ENCODE measurements at places on chromosomes 5 and 9.

DNA sequence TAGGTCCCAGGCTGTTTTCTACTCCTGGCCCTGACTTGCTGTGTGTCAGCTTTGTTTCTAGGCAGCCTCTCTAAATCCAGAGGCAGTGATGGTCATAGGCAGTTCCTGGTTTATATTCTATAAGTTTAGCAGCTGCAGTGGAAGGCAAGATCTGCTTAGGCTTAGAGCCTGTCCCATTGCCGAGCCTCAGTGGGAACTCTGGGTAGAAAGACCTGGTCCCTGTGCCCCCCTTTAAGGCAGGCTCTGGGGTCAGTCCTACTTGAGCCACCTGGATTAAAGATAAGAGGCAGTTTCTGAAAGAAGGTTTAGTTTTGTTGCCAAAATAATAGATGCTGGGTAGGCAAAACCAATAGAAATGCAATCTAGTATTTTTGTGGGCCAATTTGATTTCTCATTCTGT, 13.6 kb downstream of the MCCC2 start:
- no peak for DNase-seq

DNA sequence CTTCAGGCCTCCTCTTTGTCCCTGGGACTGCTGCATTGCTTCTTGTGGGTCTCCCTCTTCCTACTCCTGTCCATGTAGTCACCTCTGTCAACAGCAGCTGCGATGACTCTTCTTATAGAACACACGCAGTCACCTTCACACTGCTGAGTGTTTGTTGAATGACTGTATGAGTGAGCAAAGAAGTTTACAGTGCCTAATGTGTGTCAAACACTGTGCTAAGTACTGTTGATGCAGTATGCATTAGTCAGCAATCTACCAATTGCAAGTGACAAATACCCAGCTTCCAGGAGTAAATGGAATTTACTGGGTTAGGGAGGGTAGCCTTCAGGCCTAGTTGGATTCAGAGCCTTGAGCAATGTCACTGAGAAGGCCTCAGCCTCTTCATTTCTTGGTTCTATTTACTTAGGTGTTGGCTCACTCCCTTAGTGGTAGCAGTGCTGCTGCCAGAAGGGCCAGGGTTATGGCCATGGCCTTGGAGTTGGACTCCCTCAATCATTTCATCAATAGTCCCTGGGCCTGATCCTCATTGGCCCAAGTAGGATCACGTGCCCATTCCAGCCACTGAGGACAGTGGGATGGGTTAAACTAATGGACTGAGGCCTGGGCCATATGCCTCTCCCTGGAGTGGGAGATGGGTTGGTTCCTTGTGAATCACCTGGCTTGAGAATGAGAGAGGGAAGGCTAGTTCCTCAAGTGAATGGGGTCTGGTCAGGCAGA, 93.5 kb downstream of the RGS3 start:
- DNase-seq = peak; percentile 64

DNA sequence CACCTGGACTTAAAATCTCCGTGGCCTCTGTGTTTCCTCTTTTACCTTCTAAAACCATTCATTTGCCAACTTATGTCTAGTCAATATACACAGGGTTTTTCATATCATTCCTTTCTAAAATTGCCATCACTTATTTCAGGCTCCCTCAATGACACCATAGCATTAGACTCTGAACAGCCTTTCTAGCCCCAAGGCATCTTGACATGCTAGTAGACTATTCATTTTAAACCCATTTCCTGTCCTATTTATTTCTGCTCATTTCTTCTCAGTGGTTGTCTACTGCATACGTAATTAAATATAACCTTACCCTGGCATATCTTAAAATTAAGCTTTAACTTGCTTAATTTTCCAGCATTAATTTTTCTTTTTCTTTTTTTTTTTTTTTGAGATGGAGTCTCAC, 83.2 kb downstream of the PHAX start:
- no peak for DNase-seq

- DNase-seq = no peak
Observed at GRCh38 chr5:110096419-110096818, 406.7 kb downstream of the MAN2A1 start.

- DNase-seq = peak; percentile 57
Observed at GRCh38 chr5:172123269-172123692, 64.7 kb downstream of the STK10 start.

DNA sequence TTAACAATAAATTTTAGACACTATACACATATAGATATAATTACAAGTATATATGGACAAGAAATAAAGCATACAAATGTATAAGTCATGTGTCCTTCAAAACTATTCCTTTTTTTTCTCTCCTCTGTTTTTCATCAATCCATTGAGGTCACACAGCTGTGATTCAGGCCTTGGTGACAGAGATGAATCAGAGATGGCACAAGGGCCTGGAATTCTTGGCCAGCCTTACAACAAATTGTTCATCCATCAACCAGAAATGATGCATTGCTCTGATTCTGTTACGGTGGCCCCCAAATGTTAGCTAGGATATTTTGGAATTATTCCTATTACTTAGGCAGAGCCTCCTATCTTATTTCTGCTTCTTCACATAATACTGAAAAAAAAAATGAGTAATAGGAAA, 108.7 kb upstream of the MPDZ start:
- peak; percentile 23 for DNase-seq

- no peak for DNase-seq
Observed at GRCh38 chr9:84314306-84314705, 26.3 kb downstream of the SLC28A3 start.

DNA sequence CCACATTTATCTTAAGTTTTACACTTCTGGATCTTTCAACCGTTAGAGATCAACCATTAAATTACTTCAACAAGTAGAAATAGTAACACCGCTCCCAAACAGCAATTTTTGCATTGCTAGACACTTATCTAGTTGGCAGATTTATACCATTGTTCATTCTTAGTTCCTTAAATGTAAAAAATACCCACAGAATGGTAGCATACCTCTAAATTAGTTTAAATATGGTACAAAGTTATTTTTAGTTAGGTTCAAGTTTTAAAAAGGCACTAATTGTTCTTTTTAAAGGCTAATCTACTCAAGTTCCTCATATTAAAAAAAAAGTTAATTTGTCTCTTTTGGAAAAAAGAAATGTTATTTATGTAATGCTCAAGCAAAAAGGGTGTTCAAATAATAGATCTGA, 8.1 kb downstream of the PFDN1 start:
- no peak for DNase-seq

DNA sequence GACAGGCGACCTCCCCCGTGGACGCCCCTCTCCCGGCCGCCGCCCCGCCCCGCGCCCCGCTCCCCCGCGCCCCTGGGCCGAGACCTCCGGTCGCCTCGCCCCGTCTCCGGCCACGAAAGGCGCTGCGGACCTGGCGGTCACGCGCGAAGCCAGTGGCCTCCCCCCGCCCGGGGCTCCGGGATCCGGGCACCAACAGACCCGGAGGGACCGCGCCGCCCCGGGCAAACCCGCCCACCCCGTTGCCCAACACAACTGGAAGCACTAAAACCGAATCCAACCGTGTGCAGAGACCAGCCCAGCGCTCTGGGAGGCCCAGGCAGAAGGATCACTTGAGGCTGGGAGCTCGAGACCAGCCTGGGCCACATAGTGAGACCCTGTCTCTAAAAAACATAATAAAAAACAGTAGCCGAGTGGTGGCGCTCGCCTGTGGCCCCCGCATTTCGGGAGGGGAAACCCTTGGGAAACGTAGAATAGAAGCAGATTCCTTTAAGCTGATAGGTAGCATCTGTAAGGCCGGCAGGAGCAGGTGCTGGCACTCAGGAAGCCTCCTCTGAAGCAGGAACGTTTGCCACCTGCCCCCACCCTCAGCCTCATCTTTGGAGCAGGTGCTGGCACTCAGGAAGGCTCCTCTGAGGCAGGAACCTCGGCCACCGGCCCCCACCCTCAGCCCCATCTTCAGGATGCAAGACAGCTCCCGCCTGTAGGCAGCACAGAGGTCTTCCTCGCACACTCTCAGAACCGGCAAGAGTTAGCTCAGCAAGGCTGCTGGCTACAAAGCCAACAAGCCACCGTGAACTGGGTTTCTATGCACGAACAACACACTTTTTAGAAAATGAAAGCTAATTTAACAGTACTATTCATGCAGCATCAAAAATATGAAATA, 4.6 kb upstream of the SLC9A3 start:
- no peak for DNase-seq

- no peak for DNase-seq
Observed at GRCh38 chr9:129888293-129889121, 53.2 kb downstream of the USP20 start.

- no peak for DNase-seq
Observed at GRCh38 chr5:56845277-56845676, 29.9 kb downstream of the MAP3K1 start.

GRCh38 chr5:61622156-61622555, 290.1 kb downstream of the ZSWIM6 start:
- DNase-seq = no peak

- no peak for DNase-seq
Observed at GRCh38 chr5:36482812-36483211, 123.6 kb upstream of the SLC1A3 start.

DNA sequence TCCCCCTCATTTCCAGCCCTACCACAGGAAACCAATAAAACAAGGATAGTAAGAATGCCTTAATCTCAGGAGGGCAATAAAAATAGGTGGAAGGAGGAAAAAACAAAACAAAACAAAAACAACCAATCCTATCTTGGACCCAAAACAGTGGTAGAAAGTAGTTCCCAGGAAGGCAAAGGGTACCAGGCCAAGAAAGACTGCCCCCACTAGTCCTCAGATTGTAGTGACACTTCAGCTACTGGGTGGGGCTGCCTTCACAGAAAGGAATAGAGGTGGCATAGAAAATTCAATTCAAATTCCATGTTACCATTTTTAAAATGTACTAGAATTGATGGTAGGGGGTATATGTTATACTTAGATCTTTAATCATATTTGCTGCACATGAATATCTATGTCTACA, 59.3 kb downstream of the DPYSL3 start:
- DNase-seq = no peak

DNA sequence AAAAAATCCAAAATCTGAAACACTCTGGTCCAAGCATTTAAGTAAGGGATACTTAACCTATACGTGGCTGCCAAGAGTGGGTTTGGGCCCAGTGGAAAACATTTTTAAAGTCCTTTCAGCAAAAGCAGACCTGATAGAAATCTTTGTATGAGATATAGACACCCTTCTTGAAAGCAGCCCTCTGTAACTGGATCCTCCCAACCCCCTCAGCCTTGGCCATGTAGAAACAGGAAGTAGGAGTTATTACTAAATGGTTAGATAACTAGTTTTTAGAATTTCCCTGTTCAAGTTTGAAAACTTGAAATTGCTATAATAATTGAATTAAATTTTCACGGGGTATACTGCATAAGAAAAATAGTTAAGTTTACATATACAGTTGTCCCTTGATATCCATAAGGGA, 111.3 kb upstream of the PCA3 start:
- no peak for DNase-seq

GRCh38 chr5:66356011-66356565, 212.0 kb downstream of the SREK1 start:
- DNase-seq = no peak

DNA sequence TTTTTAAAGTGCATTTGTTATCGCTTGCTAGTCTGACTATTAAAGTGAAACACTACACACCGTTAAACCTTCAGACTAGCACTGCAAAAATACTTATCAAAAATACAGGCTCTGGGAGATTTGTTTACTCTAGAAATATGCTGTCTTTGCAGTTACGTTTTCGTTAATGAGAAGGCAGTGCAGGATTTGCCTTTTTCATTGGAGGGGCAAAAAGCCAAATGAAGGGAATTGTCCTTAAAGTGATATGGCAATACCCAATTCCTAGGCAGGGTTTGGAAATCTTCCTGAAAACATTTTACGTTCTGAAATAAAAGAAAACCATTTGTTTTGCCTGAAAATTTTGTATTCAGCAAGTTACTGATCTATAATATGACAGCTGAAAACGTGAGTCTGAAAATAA, 1800.2 kb downstream of the MAT2B start:
- no peak for DNase-seq

- no peak for DNase-seq
Observed at GRCh38 chr9:76725011-76725546, 39.2 kb upstream of the PCA3 start.

DNA sequence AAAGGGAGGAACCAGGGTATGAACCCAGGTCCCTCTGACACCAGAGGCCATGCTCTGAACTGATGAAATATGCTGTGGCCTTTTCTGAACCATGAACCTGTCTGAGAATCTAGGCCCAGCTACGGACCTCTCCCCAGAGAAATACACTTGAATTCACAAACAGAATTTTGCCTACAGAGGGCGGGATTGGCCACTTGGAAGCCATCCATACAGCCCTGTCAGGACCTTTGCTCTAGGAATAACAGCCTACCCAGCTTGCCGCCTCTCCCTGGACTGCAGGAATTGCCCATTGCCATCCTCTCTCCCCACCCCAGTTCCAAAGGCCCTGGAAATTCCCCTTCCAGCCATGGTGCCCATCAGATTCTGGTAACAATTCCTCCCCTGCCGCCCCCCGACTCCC, 26.6 kb downstream of the MORN5 start:
- DNase-seq = no peak

All from PC-3 (cell line).